Stimulated activated CD4-positive, alpha-beta T cell treated with anti-CD3 and anti-CD28 coated beads, Interleukin-1b, Interleukin-23, amount 100 ng/mL, for 1 hour (primary cell): ENCODE measurements at places on chromosomes 1 and 21.

DNA sequence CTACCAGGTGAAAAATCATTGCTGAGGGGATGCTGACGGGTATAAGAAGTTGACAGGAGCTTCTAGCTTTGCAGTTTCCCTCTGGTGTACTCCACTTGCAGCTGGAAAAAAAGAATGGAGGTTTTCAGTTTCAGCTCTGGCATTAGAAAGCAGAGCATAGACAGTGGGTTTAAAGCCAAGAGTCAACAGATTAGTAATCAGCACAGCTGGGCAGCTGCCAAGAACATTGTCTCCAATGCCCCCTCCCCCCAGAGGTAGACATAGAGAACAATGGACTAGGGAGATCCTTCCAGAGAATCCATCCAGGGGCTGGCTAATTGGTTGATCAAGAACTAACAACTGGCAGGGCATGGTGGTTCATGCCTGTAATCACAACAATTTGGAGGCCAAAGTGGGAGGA, 10.1 kb upstream of the ZBTB8B start:
- no peak for DNase-seq

GRCh38 chr1:44591381-44591780, 82.9 kb downstream of the TMEM53 start:
- DNase-seq = no peak

DNA sequence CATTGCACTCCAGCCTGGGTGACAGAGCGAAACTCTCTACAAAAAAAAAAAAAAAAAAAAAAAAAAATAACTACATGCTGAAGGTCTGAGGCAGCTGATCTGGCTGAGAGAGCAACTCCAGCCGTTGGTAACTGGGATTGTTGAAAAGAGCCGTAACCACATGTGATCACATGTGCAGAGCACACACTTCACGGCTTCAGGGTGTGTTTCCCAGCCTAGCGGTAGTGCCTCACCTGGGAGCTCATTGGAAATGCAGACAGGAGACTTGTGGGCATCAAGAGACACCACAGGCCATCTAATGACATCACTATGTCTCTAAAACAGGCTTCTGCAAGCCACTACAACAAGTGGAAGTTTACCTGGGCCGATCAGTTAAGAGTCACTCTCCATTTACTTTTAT, 11.8 kb upstream of the OTUD7B start:
- DNase-seq = no peak

DNA sequence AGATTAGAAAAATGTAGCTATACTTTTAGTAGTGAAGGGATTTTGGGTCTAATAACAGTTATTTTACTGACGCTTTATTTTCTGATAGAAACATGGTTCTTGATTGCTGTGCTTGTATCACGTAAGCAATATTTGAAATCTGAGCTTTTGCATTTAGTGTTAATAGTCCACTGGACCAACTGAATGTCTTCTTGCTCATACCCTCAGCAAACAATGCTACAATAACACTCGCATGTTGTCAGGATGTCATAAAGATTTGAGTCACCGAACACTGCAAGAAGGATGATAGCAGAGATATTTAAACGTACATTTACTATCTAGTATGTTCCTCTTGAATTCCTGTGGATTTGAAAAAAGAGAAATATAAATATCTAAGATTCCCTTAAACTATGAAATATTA, 7.5 kb downstream of the DYRK1A start:
- no peak for DNase-seq

- DNase-seq = no peak
Measured at GRCh38 chr1:186046437-186047211, 312.4 kb downstream of the HMCN1 start.

- no peak for DNase-seq
Measured at GRCh38 chr1:8228253-8228652, 89.7 kb upstream of the SLC45A1 start.

DNA sequence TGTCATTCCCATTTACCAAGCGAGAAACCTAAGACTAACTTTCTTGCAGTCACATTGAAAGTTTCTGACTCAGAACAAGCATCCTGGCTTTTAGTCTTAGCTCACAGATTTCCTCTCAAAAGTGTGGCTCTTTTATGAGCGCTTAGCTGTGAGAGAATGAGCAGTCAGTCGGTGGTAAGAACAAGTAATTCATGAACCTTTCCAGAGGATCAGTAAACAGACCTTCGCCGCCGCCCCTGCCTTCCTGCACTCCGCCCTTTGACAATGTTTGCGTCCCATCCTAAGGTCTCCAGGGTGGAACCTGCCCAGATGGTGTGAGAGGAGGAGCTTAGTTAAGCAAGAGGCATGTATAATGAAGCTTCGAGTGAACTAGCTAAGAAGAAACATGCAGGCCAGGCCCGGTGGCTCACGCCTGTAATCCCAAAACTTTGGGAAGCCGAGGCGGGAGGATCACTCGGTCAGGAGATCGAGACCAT, 142.4 kb downstream of the GLUL start:
- no peak for DNase-seq

DNA sequence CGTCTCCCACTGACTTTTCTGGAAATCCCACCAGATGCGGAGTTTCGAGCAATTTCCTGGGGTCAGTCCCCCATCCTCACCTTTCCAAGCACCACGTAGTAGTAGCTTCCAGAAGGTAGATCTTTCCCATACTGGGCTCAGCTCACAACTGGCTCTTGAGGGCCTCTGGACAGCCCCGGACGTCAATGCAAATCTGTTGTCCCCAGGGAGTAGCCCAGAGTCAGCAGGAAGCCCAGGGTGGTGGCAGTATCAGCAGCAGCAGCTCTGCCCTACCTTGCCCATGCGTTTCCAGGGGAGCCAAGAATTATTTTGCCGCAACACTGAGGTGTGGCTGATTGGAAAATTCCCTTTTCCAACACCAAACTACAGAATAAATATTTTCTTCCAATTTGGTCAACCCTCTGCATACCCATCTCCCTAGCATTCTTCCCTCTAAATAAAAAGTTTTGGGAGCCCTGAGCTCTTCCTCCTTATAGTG, 70.3 kb downstream of the CD46 start:
- DNase-seq = no peak

GRCh38 chr1:119462964-119463363, 44.0 kb upstream of the HSD3B1 start:
- no peak for DNase-seq

- DNase-seq = no peak
Measured at GRCh38 chr21:19833082-19833481, 1165.1 kb upstream of the NCAM2 start.
